NCI-H1048 (cell line): ENCODE measurements at places on chromosomes 6 and 20.

DNA sequence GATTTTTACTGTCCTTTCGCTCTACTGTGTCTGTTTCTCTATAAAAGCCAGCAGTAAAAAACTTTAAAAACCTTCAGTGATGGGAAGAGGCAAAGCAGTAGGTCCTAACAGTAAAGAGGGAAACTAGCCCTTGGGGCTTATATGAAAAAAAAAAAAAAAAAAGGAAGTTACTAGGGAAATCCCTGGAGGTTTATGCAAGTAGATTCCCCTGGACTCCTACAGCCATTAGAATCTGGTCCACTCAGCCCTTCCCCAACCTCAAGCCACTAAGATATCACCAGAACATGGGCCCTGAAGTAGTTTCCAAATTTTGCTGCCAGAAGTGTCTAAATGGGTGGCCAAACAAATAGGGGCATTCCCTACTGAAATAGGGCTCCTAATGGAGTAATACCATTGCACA, 70.5 kb upstream of the HINT3 start:
- no peak for DNase-seq

- no peak for DNase-seq
These were observed 72.2 kb upstream of the NAA20 start for GRCh38 chr20:19944772-19945459.

DNA sequence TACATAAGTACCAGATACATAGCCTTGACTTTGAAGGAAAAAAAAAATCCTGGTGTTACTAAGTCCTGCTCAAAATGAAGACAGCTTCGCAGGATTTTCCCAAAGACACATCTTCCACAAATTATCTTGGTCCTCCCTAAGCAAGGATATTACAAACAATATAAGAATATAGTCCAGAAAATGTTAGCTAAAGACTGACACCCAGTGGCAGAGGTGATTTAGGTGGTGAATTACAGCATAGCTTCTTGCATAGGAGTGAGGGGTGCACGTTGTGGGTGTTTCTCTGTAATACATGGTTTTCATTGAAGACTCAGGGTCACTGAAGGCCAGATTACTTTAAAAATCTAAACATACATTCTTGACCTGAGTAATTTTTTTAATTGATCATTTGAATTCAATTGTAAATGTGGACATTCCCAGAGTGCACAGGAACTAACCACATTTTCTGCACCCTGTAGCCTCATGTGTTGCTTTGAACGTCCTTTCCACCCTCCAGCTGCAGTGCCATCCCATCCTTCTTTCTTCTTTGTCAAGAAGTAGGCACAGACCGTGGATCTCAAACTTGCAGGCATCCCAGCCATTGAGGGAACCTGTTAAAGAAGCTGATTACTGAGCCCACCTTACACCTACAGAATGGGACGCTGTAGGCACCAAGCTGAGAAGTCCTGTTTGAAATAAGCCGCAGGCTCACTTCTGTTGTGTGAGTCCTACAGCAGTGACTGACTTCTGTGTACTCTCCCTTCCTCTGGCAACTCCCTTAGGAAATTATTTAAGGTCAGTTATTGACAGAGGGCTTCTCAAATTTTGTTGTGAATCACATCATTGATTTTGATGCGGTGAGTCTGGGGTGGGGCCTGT, 102.6 kb downstream of the PERP start:
- no peak for DNase-seq

- DNase-seq = no peak
These were observed 231.7 kb downstream of the TAF4 start for GRCh38 chr20:61833807-61834610.

DNA sequence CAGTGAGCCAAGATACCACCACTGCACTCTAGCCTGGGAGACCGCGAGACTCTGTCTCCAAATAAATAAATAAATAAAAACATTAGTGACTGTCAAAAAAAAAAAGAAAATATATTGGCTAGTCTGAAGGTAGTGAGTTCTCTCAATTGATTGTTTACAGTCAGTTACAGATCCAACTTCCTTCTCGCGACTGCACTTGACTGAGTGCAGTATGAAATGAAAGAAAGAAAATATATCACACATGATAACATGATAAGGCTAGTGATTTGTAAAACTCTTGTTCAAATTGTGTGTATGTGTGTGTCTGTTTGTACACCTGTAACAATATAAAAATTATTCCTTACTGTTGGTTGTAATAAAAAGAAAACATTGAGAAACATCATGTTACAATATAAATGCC, 7.9 kb downstream of the R3HDML start:
- DNase-seq = no peak

DNA sequence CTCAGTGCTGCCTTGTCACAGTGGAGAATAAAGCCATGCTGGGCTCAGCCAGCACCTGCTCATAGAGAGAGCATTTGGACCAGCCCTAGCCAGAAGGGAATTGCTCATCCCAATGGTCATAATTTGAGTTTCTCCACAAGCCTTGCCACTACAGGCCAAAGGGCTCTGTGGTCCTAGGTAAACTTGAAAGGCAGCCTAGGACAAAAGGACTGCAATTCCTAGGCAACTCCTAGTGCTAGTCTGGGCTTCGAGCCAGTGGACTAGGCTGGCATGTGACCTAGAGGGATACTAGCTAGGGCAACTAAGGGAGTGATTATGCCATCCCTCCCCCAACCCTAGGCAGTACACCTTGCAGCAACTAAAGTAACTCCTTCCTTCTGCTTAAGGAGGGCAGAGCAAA, 516.2 kb downstream of the BCKDHB start:
- DNase-seq = no peak

GRCh38 chr20:47252879-47253307, 103.6 kb downstream of the ZMYND8 start:
- DNase-seq = no peak

DNA sequence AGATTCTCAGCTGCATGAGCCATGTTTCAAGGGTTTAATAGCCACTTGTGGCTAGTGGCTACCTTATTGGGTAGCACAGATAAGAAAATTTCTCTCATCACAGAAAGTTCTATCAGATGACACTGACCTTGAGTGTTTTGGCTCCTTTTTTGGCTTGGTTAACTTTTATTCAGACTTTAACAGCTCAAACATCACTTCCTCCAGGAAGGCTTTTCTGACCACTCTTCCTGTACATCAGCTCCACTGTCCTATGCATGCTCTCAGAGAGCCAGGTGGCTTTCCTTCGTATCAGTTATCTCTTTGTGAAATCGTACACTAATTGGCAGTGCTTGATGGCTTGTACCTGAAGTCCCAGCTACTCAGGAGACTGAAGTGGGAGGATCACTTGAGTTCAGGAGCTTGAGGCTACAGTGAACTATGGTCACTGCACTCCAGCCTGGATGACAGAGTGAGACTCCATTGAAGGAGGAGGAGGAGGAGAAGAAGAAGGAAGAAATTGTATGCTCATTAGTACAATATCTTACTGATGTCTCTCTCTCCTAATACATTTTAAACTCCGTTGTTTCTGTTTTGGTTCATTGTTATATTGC, 10.7 kb downstream of the MAFB start:
- DNase-seq = no peak

DNA sequence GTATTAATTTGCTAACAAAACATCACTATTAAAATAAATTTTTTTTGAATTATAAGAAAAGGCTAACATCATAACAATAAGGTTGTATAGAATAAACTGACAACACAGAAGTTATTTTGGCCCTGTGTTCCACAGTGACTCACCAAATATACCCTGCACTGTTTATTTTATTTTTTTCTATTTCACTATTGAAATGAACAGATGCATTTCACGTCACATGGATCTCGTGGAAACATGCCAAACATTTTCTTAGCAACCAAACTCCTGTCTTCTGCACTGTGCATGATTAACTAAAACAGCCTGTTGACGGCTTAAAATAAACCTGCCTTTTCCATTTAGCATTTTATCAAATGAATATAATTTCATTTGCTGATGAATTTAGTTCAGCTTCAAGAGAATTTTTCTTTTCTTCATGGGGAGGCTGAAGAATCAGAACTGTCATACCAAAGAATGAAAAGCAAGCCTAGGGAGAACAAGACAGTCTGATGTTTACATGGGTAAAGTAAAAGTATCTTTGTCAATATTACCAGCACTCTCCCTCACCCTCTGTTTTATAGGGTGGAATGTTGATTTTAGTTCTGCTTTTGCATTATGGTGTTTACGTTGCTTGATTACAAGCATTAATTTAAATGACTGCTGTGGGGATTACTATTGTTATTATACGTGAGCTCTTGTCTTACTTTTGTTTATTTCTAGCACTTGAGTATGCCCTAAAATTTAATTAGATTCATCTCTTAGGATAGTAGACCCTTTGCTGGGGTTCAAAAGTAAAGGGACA, 115.3 kb downstream of the LCA5 start:
- DNase-seq = peak; percentile 10

- DNase-seq = no peak
These were observed 232.5 kb upstream of the SYNDIG1 start for GRCh38 chr20:24236963-24237362.

- DNase-seq = no peak
These were observed 350.0 kb upstream of the PRND start for GRCh38 chr20:4371623-4372251.

- DNase-seq = no peak
These were observed 41.2 kb downstream of the ZHX3 start for GRCh38 chr20:41276317-41276751.

DNA sequence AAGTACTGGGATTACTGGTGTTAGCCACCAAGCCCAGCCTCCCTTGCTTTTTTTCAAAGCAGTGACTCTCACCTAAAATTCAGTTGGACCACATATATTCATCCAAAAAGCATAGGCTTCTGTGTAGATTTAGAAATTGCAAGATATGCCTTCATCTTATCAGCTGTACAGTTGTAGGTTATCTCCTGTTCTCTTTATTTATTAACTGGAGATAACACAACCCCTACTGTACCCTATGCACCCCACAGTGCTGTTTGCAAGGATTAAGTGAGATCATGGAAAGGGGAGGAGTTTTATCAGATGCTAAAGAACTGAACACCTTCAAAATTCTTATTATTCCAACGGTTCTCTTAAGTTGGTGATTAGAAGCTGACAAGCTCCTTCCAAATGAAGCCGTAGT, 164.4 kb upstream of the JARID2 start:
- DNase-seq = no peak

GRCh38 chr6:90368001-90368400, 71.4 kb upstream of the BACH2 start:
- no peak for DNase-seq

GRCh38 chr20:59966428-59966827, 8.2 kb downstream of the CDH26 start:
- no peak for DNase-seq

- no peak for DNase-seq
These were observed 2.7 kb downstream of the EPB41L2 start for GRCh38 chr6:131060311-131060710.

DNA sequence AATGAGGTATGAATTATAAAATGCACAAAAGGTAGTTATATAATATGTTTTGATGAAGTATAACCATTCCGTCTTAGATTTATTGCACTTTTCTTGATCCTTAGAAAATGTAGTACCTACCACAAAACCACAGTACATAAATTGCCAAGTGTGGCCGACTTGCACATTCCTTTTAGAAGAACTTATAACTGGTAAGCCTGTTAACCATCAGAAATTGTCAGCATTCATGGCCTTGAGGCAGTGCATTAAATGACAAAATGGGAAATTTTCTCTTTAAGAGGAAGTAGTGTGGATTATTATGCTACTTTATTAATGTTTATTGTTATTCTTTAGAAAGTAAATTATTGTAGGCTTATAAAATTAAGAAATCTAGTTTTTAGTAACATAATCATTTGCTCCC, 29.6 kb downstream of the TAB2 start:
- DNase-seq = no peak

DNA sequence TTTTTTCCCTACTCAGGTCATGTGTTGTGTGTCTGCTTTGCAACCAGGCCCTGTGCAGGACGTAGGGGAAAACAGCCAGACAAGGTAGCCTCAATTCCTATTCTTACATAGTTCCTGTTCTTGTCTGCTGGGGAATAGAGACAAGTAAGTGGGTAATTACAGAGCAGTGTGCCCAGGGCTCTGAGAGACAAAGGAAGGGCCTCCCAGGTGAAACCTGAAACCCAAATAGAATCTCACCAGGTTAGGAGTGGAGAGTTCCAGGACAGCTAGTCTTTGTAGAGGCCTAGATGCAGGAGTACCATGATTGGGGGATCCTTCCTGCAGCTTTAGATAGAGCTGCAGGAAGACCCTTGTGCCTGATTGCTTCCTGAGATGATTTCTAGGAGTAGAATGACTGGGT, 48.4 kb downstream of the DHX35 start:
- DNase-seq = no peak

DNA sequence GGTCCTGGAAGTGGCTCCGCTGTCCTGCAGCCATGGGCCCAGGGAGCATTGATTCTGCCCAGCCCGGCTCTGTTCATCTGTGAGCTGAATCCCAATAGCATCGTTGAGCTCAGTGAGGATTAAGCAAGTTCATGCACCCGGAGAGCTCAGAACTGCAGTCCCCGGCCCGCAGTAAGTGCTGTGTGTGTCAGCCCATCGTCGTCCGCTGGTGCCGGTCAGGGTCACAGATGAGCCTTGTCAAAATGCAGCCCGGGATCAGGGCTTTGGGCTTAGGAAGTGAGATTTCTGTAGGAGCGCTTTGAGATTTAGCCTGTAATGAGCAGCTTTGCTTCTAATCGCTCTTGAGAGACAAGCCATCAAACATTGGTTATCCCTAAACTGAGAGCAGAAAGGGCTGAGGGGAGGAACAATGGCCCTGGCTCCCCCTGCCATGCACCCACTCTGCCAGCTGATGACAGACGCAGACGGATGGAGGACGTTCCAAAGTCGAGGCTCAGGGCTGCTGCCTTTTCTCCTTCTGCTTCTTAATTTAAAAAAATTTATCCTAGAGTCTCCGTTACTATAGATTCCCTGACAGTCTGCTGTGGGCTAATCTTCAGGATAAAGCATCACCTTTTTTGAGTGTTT, 25.6 kb upstream of the SULF2 start:
- no peak for DNase-seq

DNA sequence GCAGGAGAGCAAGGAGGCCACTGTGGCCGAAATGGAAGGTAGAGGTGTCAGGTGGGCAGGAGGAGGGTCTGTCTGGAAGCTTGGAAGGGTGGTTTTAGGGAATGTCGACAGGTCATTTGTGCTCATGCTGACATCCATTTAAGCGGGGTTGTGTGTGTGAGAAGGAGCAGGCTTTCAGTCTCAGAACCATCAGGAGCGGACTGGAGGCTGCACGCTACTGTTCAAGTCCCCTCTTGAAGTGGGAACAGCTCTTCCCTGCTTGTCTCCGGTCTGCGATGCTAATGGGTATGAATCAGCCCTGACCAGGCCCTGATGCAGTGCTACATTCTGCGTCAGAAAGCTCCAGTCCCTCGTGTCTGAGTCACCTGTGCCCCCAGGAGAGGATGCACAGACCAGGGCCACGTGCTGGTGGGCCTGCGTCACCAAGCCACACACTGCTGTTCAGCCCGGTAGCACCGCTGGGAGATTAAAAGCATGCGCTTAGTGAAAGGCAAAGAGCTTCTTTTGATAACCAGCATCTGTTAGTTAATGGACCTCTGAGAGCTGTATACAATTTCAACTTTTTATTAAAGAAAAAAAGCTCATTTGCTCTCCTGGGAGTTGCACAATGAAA, 58.0 kb downstream of the APCDD1L start:
- no peak for DNase-seq
